EL (cell line): ENCODE measurements at places on chromosomes 6 and 20.

DNA sequence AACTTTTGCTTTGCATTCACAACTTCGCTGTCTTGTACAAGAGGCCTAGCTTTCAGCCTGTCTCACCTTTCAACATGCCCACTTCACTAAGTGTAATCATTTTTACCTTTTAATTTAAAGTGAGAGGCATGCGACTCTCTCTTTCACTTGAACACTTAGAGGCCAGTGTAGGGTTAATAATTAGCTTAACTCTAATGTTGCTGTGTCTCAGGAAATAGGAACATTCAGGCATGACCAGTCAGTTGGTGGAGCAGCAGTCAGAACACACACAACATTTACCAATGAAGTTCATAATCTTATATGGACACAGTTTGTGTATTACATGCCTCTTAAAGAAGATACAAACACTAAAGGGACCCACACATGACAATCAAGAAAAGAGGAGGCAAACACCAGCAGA lies 47.6 kb downstream of the HTR1B start:
- no peak for DNase-seq

DNA sequence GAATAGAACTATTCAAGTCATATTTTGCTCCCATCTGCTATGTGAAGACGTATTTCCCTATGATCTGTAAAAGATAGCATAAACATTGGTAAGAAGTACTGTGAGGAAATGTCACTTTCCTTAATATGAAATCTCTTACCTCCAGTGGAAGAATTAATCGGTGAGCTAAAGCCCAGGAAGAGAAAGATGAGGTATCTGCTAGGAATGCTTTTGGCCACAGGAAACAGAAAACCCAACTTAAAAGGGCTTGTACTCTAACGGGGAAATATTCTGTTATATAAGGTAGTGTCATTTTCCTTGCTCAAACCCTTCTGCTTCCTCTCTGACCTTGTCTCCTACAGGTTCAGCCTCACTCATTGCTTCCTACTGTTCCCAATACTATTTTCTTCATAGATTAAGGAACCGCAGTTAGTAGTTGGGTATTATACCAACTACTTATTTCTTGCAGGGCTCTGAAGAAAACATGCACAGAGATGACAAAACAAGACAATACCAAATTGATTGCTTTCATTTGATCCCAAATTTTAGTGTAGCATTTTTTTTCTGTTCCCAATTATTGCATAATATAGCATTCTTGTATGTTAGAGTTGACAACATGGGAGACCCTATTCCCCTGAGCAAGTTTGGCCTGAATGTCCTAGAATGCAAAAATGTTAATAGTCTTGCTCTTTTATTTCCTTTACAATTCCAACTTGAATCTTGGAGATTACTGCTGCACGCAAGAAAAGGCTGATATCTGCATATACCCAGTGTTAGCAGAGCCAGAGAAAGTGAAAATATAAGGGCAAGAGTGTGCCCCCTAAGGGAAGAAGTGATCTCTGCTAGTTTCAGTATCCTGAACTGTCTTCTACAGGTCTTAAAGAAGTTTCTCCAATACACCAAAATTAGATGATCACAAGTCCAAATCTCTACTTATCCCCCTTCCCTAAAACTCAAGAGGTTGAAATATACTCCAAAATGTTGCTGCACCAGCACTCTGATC lies 65.3 kb downstream of the AFG1L start:
- peak; percentile 24 for DNase-seq

DNA sequence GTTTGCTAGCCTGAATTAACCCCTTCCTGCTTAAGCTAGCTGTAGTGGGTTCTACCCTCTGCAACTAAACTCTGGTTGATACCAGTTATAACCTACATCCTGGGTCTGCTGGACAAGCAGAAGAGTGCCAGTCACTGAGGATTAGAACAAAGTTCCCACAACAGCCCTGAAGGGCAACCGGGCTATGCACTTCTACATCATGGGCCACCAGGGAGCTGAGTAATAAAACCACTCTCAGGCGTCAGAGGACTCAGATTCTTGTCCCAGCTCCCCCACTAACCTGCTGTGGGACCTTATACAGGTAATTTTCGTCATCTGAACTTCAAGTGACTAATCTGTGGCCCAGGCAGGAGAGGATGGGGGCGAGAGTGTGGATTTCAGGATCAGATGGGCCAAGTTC lies 56.8 kb downstream of the EYA2 start:
- no peak for DNase-seq

DNA sequence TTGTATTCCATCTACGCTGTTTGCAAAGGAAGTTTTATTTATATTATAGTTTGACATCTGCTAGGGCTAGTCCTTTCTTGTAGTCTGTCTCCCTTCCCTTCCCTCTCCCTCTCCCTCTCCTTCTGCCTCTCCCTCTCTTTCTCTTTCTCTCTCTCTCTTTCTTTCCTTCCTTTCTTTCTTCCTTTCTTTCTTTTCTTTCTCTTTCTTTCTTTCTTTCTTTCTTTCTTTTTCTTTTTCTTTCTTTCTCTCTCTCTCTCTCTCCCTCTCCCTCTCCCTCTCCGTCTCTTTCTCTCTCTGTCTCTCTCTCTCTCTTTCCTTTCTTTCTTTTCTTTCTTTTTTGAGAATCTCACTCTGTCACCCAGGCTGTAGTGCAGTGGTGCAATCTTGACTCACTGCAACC lies 137.8 kb downstream of the CDKAL1 start:
- DNase-seq: no peak

GRCh38 chr6:134374491-134375219 lies 56.7 kb upstream of the SGK1 start:
- peak; percentile 61 for DNase-seq
